ENCODE measurements at places on chromosomes 5 and 9. TPM values are rescaled to one million over a fixed set of nuclear protein-coding genes. Genes with fewer than 3 reads are reported as not detected.
A peak's percentile ranks its signal among the peaks of the same experiment; 100 is the strongest.

GRCh38 chr9:27160636-27161035 is 51.6 kb downstream of the TEK start:
- no peaks in the 10 kb centered on the region for H3K36me3 ChIP-seq
- H3K4me1 ChIP-seq = no peaks in the 10 kb centered on the region
- H3K27me3 ChIP-seq = no peaks in the 10 kb centered on the region
- no peak overlapping the region for H3K4me3 ChIP-seq
- H3K27ac ChIP-seq = no peak overlapping the region

DNA sequence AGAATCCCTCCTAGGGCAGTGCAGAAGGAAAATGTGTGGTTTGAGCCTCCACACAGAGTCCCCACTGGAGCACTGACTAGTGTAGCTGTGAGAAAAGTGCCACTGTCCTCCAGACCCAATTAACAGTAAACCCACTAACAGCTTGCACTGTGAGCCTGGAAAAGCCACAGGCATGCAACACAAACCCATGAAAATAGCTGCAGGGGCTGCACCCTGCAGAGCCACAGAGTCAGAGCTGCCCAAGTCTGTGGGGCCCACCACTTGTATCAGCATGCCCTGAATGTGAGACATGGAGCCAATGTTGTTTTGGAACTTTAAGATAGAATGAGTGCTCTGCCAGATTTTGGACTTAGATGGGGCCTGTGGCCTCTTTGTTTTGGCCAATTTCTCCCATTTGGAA is 119.8 kb upstream of the CDH9 start:
- no peaks in the 10 kb centered on the region for H3K4me1 ChIP-seq
- no peaks in the 10 kb centered on the region for H3K27me3 ChIP-seq
- peaks cover 12% of the 10 kb centered on the region for H3K36me3 ChIP-seq
- H3K4me3 ChIP-seq = no peak overlapping the region
- DNase-seq = no peak
- no peak overlapping the region for H3K27ac ChIP-seq

SPATA9 gene
- not detected for total RNA-seq

ARID3C gene
- total RNA-seq = 0.16 TPM

GRCh38 chr5:135051399-135051798 is 17.4 kb upstream of the PITX1 start:
- H3K4me3 ChIP-seq = no peak overlapping the region
- H3K36me3 ChIP-seq = no peaks in the 10 kb centered on the region
- peaks cover 76% of the 10 kb centered on the region for H3K27me3 ChIP-seq
- no peaks in the 10 kb centered on the region for H3K4me1 ChIP-seq

PCDHA5 gene
- total RNA-seq = not detected

GRCh38 chr5:112125903-112126302 is 293.2 kb downstream of the EPB41L4A start:
- no peak overlapping the region for H3K27ac ChIP-seq
- no peaks in the 10 kb centered on the region for H3K4me1 ChIP-seq
- DNase-seq = no peak
- no peaks in the 10 kb centered on the region for H3K36me3 ChIP-seq
- H3K27me3 ChIP-seq = peaks cover 23% of the 10 kb centered on the region

DNA sequence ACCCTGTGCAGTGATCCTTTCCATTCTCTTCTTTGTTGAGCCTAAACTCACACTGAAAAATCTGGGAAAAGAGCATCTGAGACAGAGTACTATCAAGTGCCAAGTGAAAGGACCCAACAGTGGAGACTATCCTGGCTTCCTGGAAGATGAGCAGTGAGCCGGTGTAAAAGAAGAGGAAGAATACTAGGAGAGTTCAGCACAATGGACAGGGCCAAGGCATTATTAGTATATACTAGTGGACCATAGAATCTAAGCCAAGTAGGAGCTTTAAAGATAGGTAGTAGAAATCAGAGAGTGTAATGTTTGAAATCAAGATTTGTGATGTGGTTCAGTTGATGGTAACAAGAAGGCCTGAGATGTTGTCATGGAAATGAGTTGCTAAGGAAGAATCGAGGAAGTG is 140.8 kb downstream of the CAMK4 start:
- peaks cover 4% of the 10 kb centered on the region for H3K36me3 ChIP-seq
- H3K4me3 ChIP-seq = no peak overlapping the region
- no peak for DNase-seq
- H3K27me3 ChIP-seq = no peaks in the 10 kb centered on the region
- H3K4me1 ChIP-seq = peaks cover 32% of the 10 kb centered on the region

DNA sequence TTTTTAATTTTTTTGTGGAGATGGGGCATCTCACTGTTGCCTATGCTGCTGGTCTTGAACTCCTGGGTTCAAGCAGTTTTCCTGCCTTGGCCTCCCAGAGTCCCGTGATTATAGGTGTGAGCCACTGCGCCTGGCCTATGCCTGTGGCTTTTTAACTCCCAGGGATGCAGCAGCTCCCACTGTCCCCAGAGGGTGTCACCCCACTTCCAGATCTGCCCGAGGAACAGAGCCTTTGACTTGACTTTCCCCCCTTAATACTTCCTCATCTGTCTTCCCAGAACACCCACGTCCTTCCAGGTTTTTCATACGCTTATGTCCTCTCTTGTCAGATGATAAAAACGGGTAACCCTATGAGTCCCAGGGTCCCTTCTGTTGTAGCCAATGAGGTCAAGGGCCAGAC is 7.6 kb upstream of the PRRC2B start:
- no peaks in the 10 kb centered on the region for H3K36me3 ChIP-seq
- DNase-seq = no peak
- no peaks in the 10 kb centered on the region for H3K27me3 ChIP-seq
- H3K4me1 ChIP-seq = no peaks in the 10 kb centered on the region
- H3K27ac ChIP-seq = no peak overlapping the region

DNA sequence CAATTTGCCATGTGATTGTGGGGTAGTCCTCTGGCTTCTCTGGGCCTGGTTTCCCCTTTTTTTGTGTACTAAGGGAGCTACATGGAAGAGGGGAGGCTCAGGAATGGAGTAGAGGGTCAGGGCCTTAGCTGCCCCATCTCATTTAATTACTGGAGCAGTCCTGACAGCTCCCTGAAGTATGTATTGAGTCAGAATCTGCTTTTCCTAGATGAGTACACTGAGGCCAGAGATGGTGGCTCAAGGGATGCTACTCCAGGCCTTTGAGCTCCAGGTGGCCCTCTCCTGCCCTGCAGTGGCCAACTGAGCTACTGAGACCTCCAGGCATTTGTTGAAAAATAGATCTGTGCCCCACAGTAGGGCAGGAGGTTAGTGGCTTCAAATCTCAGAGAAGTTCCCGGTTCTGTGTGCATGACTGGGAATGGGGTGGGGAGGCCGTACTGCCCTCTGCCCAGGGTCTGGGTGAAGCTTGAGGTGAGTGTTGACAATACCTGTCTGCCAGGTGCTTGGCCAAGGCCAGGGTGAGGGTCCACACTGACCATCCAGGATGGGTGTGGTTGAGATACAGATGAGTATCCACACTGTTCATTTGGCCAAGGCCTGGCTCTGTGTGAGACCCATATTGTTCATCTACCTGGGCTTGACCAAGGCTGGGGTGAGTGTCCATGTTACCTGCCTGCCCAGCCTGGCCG is 45.7 kb downstream of the CXXC5 start:
- no peak overlapping the region for H3K4me3 ChIP-seq
- H3K27me3 ChIP-seq = peaks cover 6% of the 10 kb centered on the region
- no peak overlapping the region for H3K27ac ChIP-seq
- no peak for DNase-seq
- no peaks in the 10 kb centered on the region for H3K36me3 ChIP-seq
- H3K4me1 ChIP-seq = peaks cover 24% of the 10 kb centered on the region

CDKN2B-AS1 gene
- 1.0 TPM for total RNA-seq

SLC6A7 gene
- total RNA-seq = not detected

GRCh38 chr5:52328220-52328806 is 459.4 kb upstream of the ITGA1 start:
- H3K27ac ChIP-seq = no peak overlapping the region
- H3K27me3 ChIP-seq = no peaks in the 10 kb centered on the region
- no peak overlapping the region for H3K4me3 ChIP-seq
- no peaks in the 10 kb centered on the region for H3K4me1 ChIP-seq
- DNase-seq = no peak
- H3K36me3 ChIP-seq = no peaks in the 10 kb centered on the region

GRCh38 chr9:121399883-121400607 is 30.0 kb upstream of the STOM start:
- no peak overlapping the region for H3K27ac ChIP-seq
- H3K36me3 ChIP-seq = peaks cover 1% of the 10 kb centered on the region
- H3K4me3 ChIP-seq = no peak overlapping the region
- no peak for DNase-seq

- peaks cover 19% of the 10 kb centered on the region for H3K4me1 ChIP-seq
- peaks cover 7% of the 10 kb centered on the region for H3K36me3 ChIP-seq
- no peak for DNase-seq
- peak overlapping the region; percentile 69 for H3K27ac ChIP-seq
- peaks cover 10% of the 10 kb centered on the region for H3K27me3 ChIP-seq
These were observed 110.3 kb downstream of the ST8SIA4 start for GRCh38 chr5:100792781-100793180.

DNA sequence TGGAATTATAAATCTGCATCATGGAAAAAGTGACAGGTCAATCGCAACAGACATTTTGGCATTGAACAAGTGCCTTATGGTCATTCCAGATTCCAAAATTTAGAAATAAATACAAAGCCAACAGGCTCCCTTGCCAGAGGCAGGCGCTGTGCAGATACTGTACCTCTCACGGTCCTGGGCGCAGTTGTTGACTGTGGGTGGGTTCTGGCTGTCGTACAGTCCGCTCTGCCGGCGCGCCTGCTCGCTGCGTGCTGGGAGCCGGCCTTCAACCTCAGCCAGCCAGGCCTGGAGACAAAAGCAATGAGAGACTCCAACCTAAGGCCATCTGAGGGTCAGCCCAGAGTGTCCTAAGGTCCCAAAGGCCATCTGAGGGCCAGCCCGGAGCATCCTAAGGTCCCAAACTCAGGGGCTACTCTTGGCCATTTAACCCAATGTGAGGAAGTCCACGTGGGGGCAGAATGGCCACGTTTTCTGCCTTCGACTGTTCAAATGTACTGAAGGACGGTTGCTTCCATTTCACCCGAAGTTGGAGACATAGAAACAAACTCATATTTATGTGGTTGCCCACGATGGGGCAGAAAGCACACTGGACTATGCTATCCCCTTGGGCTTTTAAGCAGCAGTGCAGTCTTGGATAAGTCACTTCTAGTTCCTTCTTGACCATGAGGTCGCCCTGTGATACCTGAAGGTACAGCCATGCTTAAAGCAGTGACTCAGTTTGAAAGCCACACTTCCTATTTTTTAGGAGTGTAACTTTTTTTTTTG is 65.2 kb downstream of the USP20 start:
- DNase-seq = no peak
- H3K27ac ChIP-seq = peak overlapping the region; percentile 90
- H3K4me1 ChIP-seq = peaks cover 93% of the 10 kb centered on the region

- no peak for DNase-seq
- no peaks in the 10 kb centered on the region for H3K4me1 ChIP-seq
- H3K36me3 ChIP-seq = no peaks in the 10 kb centered on the region
- H3K4me3 ChIP-seq = no peak overlapping the region
These were observed 635.8 kb downstream of the PDE4D start for GRCh38 chr5:59257488-59258400.

- H3K27me3 ChIP-seq = no peaks in the 10 kb centered on the region
- DNase-seq = no peak
- peak overlapping the region; percentile 98 for H3K27ac ChIP-seq
- peaks cover 3% of the 10 kb centered on the region for H3K36me3 ChIP-seq
These were observed 584 bp upstream of the KLF9 start for GRCh38 chr9:70415041-70415440.

- H3K4me3 ChIP-seq = no peak overlapping the region
- peaks cover 20% of the 10 kb centered on the region for H3K27me3 ChIP-seq
- H3K4me1 ChIP-seq = no peaks in the 10 kb centered on the region
- no peak overlapping the region for H3K27ac ChIP-seq
These were observed 105.8 kb downstream of the HAPLN1 start for GRCh38 chr5:83614841-83615240.

ANKRD18B gene
- total RNA-seq = 0.48 TPM

DNA sequence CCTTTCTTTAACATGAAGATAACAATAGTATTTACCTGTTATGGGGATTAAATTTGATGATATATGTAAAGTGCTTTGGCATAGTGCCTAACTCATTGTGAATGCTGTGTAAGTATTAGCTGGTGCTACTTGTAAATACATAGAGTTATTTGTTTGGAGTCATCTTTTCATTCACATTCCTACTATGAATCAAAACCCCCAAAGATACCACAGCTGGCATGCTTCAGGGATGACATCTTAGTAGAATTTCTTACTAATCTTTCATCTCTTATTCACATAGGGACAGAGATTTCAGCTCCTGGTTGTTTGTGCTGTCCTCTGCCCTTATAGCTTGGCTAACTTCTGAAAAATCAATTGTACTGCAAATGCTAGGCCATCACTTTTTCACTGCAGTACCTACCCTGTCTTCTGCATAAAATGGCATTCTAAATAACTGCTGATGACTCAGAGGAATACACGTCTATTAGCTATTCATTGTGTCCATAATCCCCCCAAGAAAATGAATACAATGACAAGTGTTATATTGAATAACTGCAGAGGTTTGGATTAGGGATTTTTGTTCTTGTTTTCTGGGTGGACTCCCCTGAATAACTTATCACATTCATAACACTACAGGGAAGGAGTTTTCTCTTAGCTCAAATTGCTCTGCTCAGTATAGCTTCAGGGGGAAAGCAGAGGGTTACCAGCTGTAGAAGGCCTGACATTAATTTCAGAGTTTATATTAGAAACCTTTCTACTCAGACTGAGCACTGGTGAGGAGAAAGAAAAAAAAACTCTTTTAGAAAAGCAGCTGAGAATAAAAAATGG is 192.2 kb upstream of the C9orf72 start:
- no peak overlapping the region for H3K4me3 ChIP-seq
- DNase-seq = no peak
- H3K36me3 ChIP-seq = no peaks in the 10 kb centered on the region
- no peaks in the 10 kb centered on the region for H3K27me3 ChIP-seq
- no peak overlapping the region for H3K27ac ChIP-seq
- H3K4me1 ChIP-seq = no peaks in the 10 kb centered on the region

CTNNA1 gene
- 62.3 TPM for total RNA-seq

DNA sequence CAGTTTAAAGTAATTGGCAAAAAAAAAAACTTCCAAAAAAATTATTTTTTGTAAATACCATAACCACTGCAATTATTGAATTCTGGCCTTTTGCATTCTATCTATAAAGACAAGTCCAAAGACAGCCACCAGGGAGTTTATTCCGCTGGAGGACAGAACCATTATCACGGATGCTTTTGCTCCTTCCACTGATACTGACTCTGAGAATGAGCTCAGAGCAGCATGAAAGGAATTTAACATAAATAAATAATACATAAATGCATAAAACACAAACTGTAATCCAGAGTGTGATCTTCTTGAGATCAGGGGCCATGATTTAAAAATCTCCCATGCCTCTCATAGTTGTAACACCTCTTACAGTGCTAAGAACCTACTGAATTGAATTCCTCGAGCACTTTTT is 264.8 kb downstream of the ARRDC3 start:
- peaks cover 5% of the 10 kb centered on the region for H3K27me3 ChIP-seq
- no peak for DNase-seq
- no peak overlapping the region for H3K27ac ChIP-seq
- no peaks in the 10 kb centered on the region for H3K4me1 ChIP-seq
- no peaks in the 10 kb centered on the region for H3K36me3 ChIP-seq
